ENCODE measurements at places on chromosomes 5 and 9.
A peak's percentile ranks its signal among the peaks of the same experiment; 100 is the strongest.

- no peak for DNase-seq
These were observed 2.7 kb downstream of the AOPEP start for GRCh38 chr9:94729199-94729598.

DNA sequence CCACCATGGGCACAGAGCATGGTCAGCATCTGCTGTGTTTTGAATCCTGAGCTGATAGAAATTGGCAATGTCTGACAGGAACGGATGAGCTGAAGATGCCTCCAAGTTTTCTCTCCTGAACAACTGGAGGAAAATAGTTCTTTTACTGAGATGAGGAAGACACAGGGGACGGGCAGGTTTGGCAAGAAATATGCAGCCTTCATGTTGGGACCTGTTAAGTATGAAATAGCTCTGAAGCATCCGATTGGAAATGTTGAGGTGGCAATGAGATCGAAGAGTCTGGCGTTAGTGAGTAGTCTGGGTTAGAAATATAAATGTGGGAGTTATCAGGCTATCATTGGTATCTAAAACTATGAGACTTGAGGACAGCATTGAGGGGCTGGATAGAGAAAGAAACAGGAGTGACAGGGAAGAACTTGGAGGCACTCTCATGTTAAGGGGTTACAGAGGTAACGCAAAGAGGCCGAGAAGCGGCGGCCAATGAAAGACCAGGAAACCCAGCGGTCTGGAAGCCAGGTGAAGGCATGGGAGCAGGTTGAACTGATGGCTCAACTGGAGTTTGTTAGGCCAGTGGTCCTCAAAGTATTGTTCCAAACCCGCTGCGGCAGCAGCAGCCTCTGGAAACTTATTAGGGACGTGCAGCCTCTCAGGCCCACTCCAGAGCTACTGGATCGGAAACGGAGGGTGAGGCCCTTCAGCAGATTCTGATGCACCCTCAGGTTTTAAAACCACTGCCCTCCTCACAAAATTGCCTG, 1.0 kb upstream of the MAMDC2 start:
- no peak for DNase-seq

GRCh38 chr5:31641575-31641974, 2.6 kb downstream of the PDZD2 start:
- DNase-seq: no peak

DNA sequence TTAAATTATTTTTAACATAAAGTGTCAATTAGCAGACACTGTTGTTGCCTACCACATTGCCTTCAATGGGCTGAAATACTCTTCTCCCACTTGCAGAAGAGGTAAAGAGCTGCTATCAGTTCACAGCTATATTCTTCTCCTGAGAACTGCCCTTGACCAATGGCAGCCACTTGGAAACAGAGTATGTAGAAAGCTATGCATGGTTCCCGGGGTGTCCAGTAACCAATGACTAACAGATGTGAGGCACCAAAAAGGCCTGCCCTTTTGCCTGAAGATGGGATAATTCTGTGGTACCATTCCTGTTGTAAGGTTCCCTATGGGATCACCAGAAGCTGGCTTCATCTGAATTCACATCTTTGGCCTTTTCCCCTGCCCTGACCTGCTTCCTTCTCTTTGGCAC, 181.4 kb upstream of the MAP3K1 start:
- no peak for DNase-seq

- DNase-seq: no peak
These were observed 191.8 kb downstream of the MEF2C start for GRCh38 chr5:88691230-88691582.

- DNase-seq: no peak
These were observed 38.9 kb upstream of the UGCG start for GRCh38 chr9:111857555-111858211.

DNA sequence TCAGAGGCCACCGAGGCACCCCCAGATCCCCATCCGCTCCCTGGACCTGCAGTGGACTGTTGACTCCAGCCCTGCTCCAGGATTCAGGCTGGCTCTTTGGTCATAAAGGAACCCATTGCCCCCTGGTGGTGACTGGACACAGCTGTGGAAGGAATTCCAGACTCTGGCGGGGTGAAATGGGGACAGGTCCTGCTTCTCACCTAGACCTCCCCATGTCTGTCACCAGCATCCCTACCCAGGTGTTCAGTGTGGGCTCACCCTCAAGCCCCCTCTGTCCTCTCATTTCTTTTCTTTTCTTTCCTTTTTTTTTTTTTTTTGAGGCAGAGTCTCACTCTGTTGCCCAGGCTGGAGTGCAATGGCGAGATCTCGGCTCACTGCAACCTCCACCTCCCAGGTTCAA, 25.5 kb upstream of the STXBP1 start:
- peak; percentile 89 for DNase-seq
